ENCODE measurements at places on chromosomes 5 and 9. TPM values are rescaled to one million over a fixed set of nuclear protein-coding genes. Genes with fewer than 3 reads are reported as not detected.

Gene GRAMD2B
- 8.4 TPM for total RNA-seq

Gene CSF1R
- not detected for total RNA-seq

Gene CDO1
- 0.22 TPM for total RNA-seq

Gene PLK2
- total RNA-seq, result 3.1 TPM

Gene RORB
- 0.04 TPM for total RNA-seq

Gene RNF183
- 0.27 TPM for total RNA-seq

Gene HAVCR2
- 34.6 TPM for total RNA-seq

Gene SIMC1
- total RNA-seq, result 21.9 TPM

Gene CLINT1
- total RNA-seq, result 56.8 TPM

DNA sequence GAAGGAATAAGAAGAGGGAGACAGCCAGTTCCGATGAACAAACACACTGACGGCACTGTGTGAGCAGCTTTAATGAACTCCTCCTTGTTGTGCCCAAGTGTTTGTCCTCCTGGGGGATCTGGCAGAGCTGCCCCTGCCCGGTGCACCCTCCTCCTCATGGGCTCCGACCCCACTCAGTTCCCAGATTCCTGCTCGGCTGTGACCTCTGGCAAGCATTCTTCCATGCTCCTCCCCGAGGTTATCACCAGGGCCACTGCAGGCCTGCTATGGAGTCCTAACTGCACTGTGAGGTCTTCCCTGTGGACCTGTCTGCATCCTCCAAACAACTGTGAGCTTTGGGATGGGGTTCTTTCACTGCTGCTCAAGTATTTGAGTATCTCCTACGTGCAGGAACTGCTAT lies 142.2 kb downstream of the DCP2 start:
- DNase-seq, result no peak

DNA sequence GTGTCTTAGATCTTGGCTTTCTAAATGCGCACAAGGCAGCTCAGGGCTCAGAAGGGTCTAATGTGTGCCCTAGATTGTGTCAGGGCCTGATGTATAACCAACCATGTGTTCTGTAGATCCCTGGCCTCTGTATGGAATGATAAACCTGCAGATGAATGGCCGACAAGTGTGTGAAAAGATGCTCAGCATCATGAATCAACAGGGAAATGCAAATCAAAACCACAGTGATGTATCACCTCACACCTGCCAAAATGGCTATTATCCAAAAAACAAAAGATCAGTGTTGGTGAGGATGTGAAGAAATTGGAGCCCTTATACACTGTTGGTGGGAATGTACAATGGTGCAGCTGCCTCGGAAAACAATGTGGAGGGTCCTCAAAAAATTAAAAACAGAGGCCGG lies 489.8 kb downstream of the SEMA5A start:
- DNase-seq, result no peak

GRCh38 chr9:134598884-134599245 lies 42.7 kb upstream of the COL5A1 start:
- DNase-seq, result no peak

DNA sequence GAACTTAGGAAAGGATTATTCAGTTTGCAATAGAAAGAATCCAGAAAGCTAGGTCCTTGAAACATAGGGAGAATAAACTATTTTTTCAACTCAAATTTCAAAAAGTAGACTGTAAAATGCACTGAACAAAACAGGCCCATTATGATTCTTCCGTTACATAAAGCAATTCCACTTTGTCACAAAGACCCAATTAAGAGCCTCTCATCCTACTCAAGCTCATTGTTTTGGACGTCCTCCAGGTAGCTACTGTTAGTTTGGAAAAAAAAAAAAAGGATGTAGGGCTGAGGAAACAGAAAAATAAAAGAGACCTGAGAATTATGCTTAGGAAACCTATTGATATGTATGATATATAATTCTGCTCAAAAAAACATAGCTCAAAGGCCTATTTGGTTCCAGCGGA lies 74.0 kb downstream of the DIRAS2 start:
- DNase-seq, result no peak

DNA sequence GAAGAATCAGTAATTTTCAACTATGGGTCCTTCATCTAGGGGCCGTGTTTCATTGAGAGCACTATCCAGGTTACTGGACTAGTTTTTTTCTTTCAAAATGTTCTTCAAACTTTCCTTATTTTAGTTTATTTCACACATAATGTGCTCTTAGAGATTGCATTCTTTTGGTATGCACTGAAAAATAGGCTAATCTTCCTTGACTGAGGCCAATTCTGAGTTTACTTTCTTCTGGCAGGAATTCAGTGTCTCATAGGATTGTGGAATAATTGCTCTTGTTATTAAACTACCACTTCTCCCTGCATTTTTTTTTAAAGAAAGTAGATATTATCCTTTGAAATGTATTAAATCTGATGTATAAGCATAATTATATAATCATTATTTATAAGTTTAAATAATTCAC lies 624.5 kb downstream of the RAB3C start:
- no peak for DNase-seq

DNA sequence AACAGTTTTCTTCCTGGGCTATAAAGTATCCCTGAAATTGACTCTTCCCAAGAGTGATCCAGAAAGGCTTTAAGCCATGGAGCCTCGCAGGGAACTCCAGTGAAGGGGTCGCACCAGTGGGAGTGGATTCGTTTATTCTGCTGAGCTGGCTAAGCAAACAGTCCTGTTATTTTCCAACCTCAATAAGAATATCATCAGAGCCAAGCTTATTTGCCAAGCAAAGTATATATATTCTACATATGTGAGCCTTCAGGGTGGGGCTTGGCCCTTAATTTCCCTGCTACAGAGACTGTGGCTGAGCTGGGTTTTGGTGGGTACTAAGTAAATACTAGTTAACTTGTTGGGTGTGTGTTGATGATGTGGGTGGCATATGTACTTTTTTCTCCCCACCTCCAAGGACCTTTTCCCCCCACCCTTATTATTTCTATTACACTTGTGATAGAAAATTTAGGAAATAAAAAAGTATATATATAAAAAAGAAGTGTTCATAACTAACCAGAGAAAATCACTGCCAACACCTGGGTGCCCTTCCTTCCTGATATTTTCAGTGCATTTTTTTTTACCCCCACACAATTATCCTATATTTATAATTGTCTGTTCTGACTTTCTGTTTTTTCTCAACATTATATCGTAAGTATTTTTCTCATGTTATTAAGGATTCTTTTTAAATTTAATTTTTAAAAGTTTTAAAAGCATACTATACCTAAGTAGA lies 5.3 kb downstream of the GSN start:
- no peak for DNase-seq

DNA sequence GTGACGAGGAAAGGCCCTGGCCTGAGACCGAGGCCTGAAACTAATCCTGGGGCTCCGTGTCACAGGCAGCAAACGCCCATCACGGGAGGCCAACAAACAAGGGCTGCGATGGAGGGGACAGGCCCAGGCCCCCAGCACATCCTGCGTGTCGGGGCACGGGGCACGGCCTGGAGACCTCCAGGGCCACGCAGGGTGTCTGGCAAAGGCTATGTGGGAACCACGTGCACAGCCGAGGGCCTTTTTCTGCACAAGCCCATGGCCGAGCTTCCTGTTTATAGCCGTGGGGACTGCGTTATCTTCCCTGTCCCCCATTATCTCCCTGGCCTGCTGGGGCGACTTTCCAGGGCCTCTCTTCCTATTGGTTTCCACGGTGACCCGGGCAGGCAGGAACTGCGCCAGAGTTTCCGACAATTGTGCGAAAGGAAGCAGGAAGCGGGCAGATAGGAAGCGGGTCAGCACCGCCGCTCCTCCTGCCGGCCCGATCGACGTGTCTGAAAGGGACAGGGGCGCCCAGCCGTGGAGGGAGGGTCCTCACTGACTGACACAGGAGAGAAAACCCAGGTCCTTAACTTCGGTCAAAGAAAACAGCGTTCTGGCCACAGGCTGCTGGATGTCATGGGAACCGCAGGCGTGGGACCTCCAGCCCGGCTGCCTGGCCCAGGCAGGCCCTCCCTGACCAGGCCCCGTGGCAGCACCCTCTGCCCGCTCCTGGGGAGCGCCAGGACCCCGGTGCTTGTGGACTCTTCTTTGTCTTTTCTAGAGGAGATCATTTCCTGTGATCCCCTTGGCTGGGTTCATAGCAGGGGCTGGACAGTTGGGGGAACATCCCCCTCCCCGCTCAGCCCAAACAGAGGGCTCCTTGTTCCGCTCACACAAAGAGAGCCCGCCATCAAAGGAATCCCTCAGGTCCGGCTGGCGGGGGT lies 29.1 kb upstream of the SEC16A start:
- DNase-seq, result no peak

DNA sequence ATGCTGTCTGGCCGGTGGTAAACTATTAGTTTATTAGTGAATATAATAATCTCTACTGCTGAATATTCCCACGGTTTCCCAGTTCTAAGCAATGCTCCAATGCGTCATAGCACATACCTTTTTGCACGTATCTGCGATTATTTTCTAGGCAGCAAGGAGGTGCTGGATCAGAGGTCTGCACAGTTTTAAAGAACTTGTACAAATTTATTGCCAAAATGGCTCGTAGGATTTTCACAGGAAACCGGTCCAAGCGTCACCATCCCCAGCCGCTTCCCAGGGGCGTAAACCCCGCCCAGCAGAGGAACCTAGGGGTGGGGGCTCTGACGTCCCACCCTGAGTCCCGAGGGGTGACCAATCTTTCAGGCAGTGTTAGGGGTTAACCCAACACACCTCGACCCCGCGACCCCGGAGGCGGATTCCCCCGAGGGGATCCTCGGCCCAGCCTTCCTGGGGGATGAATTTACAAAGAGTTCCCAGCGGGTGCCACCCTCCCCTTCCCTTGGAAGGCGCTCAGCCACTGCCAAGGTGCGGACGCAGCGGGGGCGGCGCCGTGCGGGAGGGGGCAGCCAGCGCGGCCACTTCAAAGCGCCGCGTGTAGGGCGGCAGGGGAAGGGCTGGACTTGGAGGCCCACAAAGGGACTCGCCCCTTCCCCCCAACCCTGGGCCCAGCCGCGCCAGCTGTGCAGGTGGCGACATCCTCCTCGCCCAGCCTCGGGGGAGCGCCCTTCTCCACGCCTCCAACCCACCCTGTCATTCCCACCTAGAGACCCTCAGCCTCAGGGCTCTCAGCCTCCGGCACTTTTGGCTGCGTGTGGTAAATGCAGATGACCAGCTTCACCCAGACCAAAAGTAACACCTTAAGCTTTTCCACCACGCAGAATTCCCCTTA lies 43.5 kb upstream of the TCF7 start:
- peak; percentile 69 for DNase-seq

GRCh38 chr5:134510970-134511795 lies 14.3 kb upstream of the JADE2 start:
- peak; percentile 90 for DNase-seq

DNA sequence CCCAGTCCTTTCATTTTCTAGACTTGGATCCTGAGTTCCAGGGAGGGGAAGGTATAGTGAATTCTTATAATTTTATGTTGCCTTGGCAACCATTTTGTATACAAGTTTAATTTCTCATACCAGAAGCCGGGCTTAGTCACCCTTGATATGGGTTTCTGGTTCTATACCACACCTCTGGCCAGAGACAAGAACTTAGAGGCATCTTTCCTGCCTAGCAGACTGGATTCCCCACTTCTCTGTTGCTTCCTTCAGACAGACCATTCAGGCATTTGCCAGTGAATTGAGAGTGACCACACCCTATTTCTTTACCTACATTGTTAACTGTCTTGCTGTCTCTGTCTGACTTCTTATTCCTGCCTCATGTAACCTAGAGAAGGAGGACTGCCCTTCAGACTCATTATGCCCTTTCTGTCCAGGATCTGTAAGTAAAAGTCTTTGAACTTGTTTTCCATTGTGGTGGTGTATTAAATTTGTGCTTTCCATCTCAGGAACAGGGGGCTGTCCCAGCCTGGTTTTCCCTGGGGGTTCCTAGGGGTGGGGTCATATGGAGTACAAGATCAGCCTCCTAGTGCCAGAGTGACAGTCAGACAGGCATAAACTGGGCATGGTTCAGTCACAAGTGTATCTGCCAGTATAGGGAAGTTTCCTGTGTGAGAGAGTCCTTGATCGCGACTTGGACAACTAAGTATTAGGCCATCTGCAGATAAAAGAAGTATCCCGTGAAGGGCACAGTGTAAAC lies 27.4 kb downstream of the TNFSF8 start:
- DNase-seq, result peak; percentile 66

DNA sequence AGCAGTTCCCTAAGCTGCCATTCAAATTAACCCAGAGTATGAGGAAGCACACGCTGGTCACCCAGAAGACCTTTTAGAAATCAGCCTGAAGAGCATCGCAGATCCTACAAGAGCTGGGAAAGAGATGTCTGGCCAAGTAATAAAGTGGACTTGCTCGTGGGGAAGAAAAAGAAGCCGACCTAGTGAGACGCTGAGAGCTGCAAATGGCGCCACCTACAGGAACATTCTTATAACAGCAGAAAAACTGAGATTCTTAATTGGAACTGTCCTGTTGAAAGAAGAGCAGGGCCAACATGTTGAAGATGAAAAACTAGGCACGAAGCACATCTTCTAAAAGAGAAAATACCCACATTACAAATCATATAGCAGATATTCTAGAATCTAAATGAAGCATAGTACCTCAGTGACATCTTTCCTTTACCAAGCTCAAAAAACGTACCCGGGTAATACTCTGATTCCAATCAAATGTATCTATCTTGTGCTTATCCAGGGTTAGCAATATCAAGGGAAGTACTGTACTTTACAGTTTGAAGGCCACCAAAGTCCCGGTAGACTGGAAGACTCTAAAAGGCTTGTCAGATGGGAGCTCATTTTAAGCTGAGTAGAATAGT lies 3.9 kb upstream of the GNAQ start:
- peak; percentile 65 for DNase-seq

DNA sequence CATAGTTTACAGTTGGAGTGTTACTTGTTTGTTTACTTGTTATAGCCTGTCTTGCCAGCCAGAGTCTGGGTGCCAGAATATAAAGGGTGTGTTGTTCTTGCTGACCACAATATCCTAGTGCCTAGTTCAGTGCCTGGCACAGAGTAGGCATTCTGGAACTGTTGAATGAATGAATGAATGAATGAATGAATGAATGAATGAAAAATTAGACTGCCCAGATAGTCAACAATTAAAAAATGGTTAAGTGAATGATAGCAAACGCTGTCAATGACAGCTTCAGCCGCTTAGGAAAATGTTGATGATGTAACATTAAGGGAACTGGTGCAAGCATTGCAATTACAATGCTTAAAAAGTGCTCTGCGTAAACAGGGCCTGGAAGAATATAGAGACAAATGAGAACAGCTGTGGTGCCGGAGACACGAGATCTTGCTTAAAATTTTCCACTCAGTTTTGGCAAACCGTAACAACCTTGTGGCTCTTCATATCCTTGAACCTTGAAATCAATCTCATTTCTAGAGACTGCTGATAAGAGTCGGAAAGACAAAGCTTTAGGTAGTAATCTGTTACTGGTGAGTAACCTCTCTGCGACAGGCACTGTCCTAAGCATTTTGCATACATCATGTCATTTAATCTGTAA lies 4.7 kb upstream of the TTLL11 start:
- no peak for DNase-seq

DNA sequence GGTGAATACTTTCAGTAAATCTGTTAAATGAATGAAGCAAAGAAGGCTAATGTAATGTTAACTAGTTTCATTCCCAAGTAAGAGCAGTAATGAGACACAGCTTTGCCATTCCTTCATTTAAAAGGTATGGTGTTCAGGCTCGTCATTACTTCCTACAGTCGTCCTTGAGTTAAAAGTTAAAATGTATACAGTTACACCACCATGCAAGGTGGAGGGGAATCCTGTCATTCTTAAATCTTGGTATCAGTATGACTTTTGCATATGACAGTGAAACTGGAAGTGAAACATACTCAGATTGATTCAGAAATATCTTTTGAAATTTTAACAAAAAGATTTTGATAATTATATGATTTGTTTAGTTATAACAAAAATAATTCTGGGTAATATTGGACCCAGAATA lies 25.9 kb downstream of the MTRR start:
- DNase-seq, result no peak
